Activated CD4-positive, alpha-beta memory T cell treated with anti-CD3 and anti-CD28 coated beads, Interleukin-2, amount 10 ng/mL, durations not matched to agents 7 days and 5 days (primary cell): ENCODE measurements at places on chromosomes 4 and X. TPM values are rescaled to one million over a fixed set of nuclear protein-coding genes. Genes with fewer than 3 reads are reported as not detected.
A peak's percentile ranks its signal among the peaks of the same experiment; 100 is the strongest.

Gene HS6ST2
- 0.38 TPM for total RNA-seq

Gene MTNR1A
- total RNA-seq: not detected

Gene POU3F4
- total RNA-seq: not detected

Gene TAF7L
- total RNA-seq: not detected

Gene SPATA4
- not detected for total RNA-seq

Gene UBE2D3
- 378 TPM for total RNA-seq

Gene MSANTD1
- total RNA-seq: 0.65 TPM

Gene RTL9
- not detected for total RNA-seq

Gene IDUA
- 19.0 TPM for total RNA-seq

GRCh38 chr4:67521506-67521905 is 23.8 kb downstream of the CENPC start:
- no peak for DNase-seq

DNA sequence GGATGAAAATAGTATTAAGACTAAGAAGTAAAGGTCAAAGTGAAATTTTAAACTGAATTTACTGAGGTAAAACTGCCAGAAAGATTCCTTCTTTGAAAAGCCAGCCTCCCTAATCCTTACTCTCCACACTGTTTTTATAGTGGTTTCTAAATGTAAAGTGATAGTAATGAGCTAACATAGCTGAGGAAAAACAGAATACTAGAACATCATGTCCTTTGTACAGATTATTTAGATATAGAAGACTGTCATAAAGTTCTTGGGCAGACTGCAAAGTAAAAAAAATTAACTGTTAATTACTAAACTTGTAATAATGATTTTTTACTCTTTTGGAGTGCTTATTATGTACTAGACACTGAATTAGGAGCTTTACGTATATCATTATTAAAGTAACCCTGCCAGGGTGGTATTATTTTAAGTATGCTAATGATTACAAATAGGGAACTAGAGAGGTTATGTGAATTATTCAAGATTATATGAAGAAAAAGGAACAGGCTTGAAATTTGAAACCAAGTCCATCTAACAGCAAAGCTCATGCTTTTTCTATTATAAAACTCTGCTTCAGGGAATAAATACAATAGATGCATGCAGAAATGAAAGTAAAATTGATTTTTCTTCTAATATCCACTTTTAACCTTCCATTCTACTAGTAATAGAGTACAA is 150.5 kb downstream of the TBCK start:
- no peak for DNase-seq

DNA sequence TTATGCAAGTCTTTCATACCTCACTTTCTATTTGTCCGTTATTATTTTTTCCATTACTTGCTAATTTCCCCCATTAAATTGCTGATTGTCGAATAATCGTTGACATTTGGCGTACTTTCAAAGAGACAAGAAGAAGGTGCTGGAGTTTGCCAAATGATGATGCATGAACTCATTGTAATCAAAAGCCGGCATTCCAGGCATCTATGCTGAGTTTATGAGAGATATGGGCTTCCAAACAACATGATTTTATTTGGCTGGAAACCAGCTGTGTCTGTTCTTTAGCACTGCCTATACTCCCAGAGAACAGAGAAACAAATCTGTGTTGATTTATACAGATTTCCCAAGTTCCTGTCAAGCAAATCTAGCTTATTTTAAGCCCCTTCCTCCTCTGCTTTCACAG is 80.8 kb upstream of the RPS6KA3 start:
- no peak for DNase-seq

DNA sequence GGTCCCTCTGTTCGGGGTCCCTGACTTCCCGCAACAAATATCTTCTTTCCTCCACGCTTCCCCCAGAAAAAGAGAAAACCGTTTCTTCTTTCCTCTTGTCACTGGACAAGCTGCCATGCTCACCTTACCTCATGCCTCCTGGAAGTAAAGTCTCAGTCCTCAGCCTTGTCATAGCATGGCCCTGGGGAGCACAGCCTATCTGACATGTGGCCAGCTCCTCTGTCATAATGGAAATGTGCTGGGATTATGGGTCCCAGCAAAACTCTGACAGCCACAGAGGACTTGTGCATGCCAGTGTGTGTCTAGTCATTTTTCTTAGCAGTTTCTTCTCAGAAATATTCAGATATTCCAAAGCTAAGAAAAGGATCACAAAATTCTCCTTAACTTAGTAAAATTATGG is 122.4 kb downstream of the AASDH start:
- no peak for DNase-seq

- no peak for DNase-seq
Measured at GRCh38 chr4:20043991-20044390, 207.7 kb upstream of the SLIT2 start.

DNA sequence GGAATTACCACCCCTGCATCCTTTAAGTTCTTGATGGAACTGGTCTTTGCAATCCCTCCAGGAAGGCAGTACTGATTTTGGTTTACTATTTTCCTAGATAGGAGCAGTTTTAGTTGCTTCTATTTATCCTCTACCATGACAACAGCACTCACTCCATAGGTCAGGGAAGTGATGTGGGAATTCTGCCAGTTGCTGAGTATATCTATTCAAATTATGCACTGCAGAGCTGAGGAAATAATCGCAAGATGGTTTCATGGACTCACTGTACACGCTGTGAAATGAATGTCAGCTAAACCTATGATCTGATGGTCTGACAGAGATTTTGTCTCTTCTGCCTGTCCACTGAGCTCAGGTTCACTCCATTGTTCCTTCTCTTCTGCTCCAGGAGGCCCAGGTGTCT is 135.8 kb downstream of the FAAH2 start:
- no peak for DNase-seq

DNA sequence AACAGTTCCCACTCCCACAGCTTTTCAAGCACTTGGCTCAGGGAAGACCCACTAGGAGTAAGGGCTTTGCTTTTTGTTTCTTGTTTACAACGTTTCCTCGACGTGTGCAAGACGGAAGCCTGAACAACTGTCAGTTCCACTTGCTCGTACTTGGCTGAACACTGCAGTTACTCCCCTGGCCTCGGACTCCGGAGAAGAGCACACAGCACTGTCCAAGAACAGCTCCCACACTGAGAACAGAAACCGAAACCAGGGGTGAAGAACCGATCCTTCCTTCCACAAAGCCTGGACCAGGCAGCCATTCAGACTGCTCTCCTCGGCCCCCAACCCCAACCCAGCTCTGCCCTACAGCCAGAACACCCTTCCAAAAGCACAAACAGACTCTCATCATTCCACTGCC is 25.5 kb downstream of the IRF2 start:
- peak; percentile 20 for DNase-seq
